Uterus (tissue), 4 donors: ENCODE measurements at places on chromosomes 6 and 20. TPM values are rescaled to one million over a fixed set of nuclear protein-coding genes. Genes with fewer than 3 reads are reported as not detected.

- no peak for DNase-seq
Measured at GRCh38 chr20:61706259-61706961, 359.3 kb downstream of the TAF4 start.

DNA sequence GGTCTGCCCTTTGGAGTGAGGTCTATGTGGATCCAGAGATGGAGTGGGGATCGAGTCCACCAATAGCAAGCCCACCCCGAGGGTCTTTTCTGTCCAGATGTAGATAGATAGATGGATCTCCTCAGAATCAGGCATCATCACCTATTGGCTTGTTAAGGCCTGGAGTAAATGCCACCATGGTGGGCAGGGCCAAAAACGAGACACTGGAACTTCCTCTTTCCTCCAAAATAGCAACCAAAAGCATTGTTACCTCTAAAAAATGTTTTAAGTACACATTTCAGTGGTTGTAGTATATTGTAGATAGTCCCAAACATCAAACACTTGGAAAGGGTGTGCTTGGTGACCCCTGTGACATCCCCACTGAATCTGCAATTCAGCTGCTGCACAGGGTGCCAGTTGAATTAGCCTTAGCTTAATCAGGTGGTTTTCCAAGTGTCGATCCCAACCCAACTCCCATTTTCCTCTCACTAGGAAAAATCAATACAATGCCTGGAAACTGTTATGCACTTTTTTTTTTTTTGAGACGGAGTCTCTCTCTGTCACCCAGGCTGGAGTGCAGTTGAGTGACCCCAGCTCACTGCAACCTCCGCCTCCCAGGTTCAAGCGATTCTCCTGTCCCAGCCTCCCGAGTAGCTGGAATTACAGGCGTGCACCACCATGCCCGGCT is 35.0 kb upstream of the NELFCD start:
- no peak for DNase-seq

DNA sequence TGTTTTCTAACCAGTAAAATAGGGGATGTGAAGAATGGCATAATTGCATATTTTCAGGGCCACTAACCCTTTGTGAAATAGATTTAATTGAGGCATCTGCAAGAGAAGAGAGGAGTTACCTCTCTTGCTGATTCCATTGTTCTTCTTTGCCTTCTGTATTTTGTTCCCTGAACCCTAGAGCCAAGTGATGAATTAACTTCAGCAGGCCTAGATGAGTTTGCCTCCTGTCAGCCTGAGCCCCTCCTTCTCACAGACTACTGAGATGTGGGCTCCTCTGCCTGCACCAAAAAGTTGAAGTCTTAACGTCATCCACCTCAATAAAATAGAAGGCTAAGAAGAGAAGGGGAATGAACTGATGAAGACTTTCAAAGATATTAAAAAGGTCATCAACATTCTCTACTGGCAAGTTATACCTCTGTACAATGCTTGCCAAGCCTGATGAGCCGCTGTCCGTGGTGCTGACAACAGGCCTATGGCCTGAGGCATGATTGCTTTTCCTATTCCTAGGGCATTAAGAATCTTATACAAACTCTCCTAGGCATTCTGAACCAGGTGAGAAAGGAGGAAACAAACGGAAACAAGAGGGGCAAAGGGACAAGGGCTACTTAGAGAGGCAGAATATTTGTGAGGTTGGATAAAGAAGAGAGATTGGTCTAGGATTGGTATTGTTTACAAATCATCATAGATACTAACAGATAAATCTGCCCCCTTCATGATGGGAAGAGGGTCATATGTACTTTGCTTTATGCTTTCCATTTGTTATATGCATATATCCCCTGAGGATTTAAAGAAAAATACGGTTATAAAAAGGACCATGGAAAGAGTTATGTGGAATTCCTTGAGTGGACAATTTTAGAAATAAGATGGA is 46.8 kb downstream of the CD24 start:
- DNase-seq, result no peak

GRCh38 chr20:61833807-61834610 is 231.7 kb downstream of the TAF4 start:
- no peak for DNase-seq

DNA sequence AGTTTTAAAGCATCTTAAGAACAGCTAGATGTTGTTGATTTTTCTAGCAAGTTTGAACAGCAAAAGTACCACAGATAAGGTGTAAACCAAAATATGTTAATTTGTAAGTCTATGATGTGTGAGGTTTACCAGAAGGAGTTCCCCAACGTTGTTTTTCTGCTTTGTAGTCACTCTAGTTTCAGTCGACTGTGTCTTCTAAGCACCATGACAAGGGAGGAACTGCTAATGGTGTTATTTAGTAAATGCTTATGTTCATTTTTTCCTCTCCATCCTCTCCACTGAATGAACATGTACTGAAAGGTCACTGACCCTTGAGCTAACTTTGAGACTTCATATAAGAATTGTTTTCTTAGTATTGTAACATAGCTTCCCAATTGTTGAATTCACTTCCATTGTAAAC is 3.0 kb downstream of the ENPP3 start:
- DNase-seq, result no peak

Gene WFDC10B
- total RNA-seq, result not detected
